ENCODE measurements at places on chromosomes 7 and 10.

DNA sequence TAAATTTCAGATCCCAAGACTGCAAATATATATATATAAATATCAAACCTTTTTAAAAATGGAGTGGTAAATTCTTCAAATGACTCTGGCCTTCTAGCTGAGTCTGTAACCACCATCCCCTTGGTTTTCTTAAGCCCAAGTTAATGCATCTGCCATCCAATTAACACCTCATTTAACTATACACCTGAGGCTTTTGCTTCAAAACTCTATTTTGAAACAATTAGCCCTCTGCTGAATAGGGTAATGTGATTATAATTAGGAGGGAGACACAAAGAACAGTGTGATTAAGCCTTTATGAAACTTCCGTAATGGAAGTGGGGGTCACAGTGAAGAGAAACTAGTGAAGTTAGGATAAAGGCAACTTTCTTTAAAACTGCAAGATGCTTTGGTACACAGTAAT is 83.6 kb downstream of the GPR37 start:
- no peak for DNase-seq

GRCh38 chr10:103445767-103446567 is 6.2 kb downstream of the CALHM2 start:
- DNase-seq = no peak

- DNase-seq = no peak
These were observed 55.3 kb upstream of the GRB10 start for GRCh38 chr7:50837965-50838364.

- no peak for DNase-seq
These were observed 7.7 kb upstream of the GBX1 start for GRCh38 chr7:151175047-151175792.

GRCh38 chr10:73648975-73649829 is 6.6 kb downstream of the SYNPO2L start:
- DNase-seq = no peak

DNA sequence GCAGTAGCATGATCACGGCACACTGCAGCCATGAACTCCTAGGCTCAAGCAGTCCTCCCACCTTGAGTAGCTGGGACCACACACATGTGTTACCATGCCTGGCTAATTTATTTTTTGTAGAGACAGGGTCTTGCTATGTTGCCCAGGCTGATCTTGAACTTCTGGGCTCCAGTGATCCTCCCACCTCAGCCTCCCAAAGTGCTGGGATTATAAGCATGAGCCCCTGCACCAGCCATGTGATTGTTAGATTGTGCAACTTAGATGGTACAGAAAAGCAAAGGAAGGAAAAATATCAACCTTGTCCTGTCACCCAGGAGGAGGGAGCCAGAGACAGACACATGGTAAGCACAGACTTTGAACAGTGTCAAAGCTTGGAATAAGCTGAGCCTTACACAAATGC is 73.5 kb downstream of the CCNY start:
- no peak for DNase-seq

DNA sequence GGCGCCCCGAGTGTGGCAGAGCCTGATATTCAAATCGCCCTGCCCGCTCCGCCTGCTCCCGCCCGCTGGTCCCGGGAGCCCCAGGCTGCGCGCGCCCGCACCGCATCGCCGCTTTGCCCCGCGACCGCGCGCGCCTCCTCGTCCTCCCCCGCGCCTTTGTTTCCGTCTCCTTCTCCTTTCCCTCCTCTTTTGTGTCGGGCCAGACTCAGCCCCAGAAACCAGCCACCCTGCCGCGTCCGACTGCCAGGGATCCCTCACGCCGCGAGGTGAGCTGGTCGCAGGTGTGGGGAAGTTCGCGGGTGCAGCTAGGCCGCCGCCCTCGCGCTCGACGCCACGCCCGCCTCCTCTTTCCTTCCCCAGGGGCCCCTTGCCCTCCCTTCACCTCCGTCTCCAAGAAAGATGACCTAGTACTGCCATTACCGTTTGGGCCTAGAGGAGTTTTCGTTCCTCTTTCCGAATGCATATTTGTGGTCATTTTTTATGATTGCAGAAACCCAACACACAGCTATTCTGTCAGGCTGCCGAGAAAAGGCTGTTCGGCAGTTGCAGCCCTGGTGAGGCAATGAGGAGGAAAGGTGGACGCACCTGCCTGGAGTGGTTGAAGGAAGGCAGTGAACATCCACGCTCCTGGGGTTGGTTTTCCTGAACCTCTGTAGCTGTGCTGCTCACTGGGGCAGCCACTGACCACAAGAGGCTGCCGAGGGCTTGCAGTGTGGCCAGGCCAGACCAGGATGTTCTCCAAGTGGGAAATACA is 107.3 kb downstream of the SNX10 start:
- DNase-seq = no peak

GRCh38 chr7:44184206-44184872 is 4.9 kb downstream of the GCK start:
- no peak for DNase-seq

- no peak for DNase-seq
These were observed 41.9 kb downstream of the IQUB start for GRCh38 chr7:123492485-123492884.

DNA sequence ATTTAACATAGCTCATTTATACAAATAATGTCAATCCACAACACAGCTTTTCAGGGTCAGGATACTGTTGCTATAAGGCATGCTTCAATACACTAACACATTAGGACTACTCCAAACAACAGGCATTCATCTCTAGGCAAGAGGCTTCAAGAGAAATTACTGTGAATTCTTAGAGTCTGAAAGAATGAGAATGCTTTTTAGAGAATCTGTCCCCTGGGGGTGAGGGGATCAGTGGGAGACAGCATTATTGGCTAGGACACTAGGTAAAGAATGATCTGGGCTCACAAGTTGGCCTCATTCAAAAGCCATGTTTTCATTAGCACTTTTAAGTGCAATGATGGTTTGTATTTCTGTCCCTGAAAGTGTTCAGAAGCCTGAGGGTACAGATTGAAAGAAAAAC is 132.6 kb downstream of the SEMA3D start:
- DNase-seq = no peak

DNA sequence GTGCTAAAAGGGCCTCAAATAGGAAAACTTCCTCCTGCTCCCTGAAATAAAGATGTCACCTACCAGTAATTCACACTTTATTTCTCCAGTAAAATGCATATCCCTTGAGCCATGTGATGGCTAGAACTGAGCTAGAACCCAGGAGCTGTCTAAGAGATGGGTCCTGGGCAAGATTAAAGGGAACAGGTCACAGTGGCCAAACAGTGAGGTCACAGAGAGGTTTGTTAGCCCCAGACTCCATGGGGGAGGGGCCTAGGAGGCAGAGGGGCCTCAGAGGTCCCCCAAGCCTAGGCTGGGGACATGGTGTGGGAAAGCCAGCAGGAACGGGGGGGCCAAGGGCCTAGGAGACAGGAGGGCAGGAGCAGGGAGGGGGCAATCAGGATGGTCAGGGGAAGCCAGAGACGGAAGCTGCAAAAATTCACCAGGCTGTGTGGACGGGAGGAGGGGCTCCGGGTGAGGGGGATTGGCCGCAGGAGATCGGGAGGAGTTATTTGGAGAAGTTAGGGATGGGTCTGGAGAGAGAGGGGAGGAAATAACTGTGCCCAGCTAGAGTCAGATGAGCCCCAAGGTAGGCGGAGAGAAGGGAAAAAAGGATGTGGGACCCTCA is 3.3 kb downstream of the FBXO24 start:
- no peak for DNase-seq

DNA sequence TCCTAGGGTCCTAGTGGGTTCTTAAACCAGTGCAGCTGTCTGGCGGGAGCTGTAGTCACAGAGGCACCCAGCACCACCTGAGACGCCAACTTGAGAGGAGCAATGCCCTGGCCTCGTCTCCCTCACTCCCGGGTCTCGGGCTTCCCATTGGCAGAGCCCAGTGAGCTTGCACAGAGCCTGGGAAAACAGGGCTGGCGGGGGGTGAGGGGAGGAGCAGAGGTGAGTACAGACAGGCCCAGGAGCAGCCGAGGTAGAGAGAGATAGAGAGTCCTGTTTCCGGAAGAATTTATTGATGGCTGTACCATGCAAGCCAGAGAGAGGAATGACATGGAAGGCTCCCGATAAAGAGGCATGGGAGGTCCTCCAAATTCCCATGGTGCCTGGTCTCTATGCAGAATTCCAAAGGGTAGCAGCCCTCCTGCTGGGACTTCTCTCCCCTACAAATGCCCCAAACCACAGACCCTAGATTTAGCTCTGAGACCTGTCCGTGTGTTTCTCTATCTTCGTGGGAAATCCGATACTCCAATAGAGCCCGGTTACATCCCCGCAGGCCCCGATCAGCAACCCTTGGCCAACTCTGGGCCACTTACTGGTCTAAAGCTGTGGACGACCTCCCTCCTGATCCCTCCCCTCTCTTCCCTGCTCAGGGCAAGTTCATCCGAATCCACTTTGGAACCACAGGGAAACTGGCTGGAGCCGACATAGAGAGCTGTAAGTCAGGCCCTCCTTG is 20.3 kb upstream of the MYH16 start:
- no peak for DNase-seq

DNA sequence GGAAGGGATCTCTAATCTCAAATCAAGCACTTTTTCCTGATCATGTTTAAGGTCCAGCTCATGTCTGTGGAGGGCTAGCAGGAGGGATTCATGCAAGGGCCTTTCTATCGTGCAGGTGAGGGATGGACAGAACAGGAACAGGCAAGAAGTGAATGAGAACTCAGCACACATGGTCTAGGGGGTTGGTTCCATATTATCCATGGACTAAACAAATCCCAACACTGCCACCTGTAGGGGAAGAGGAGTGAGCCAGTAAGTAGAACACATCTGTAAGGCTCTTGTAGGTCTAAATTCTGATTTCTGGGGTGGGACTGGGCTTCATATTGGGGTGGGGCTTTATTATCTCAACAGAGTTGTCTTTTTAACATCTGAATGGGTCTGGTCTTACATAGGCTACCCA is 138.0 kb upstream of the TARP start:
- no peak for DNase-seq

GRCh38 chr7:70097645-70098044 is 499.4 kb downstream of the AUTS2 start:
- DNase-seq = no peak

Data from activated CD4-positive, CD25-positive, alpha-beta regulatory T cell treated with anti-CD3 and anti-CD28 coated beads, Interleukin-2, amount 50 U/mL, for 16 hours (primary cell).